ENCODE measurements at places on chromosomes 1 and 21.

- peak; percentile 67 for DNase-seq
Measured at GRCh38 chr1:220873868-220874655, 5.2 kb upstream of the HLX start.

DNA sequence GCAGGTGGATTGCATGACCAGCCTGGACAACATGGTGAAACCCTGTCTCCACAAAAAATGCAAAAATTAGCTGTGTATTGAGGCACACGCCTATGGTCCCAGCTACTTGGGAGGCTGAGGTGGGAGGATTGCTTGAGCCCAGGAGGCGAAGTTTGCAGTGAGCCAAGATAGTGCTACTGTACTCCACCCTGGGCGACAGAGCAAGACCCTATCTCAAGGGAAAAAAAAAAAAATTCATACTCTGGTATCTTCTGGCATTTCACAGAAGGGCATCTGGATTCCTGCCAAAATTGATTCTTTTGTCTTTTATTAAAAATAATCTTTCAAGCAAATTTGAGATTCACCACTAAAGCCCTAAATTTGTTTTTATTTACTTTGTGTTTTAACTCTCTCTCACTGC, 19.2 kb downstream of the CLIC4 start:
- no peak for DNase-seq

DNA sequence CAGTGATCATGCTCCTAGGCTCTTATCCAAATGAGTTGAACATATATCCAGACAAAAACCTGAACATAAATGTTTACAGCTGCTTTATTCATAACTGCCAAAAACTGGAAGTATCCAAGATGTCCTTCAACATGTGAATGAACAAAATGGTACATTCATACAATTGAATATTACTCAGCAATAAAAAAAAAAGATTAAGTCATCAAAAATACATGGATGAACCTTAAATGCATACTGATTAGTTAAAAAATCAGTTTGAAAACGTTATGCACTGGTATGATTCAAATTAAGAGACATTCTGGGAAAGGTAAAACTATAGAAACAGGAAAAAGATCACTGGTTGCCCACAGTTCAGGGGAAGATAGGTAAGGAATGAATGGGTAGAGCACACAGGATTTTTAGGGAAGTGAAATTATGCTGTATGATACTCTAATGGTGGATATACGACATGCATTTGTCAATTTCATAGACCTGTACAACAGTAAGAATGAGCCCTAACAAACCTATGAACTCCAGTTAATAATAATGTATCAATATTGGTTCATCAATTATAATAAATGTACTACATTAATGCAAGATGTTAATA, 3.1 kb downstream of the LRRC40 start:
- DNase-seq: no peak

- DNase-seq: peak; percentile 82
Measured at GRCh38 chr1:64536836-64537490, 67.0 kb downstream of the CACHD1 start.

All from left lobe of liver (tissue), 2 donors.